ENCODE measurements at places on chromosomes 6 and 20. TPM values are rescaled to one million over a fixed set of nuclear protein-coding genes. Genes with fewer than 3 reads are reported as not detected.

Gene FOXA2
- 124 TPM for total RNA-seq

- no peak overlapping the region for H3K4me3 ChIP-seq
- H3K4me1 ChIP-seq, result peaks cover 5% of the 10 kb centered on the region
- no peaks in the 10 kb centered on the region for H3K27me3 ChIP-seq
- no peak overlapping the region for H3K27ac ChIP-seq
Measured at GRCh38 chr20:50625986-50626677, 65.2 kb downstream of the RIPOR3 start.

GRCh38 chr6:56714273-56714672 is 71.6 kb upstream of the DST start:
- peak overlapping the region; percentile 30 for H3K27ac ChIP-seq
- no peak for DNase-seq
- H3K27me3 ChIP-seq, result no peaks in the 10 kb centered on the region

DNA sequence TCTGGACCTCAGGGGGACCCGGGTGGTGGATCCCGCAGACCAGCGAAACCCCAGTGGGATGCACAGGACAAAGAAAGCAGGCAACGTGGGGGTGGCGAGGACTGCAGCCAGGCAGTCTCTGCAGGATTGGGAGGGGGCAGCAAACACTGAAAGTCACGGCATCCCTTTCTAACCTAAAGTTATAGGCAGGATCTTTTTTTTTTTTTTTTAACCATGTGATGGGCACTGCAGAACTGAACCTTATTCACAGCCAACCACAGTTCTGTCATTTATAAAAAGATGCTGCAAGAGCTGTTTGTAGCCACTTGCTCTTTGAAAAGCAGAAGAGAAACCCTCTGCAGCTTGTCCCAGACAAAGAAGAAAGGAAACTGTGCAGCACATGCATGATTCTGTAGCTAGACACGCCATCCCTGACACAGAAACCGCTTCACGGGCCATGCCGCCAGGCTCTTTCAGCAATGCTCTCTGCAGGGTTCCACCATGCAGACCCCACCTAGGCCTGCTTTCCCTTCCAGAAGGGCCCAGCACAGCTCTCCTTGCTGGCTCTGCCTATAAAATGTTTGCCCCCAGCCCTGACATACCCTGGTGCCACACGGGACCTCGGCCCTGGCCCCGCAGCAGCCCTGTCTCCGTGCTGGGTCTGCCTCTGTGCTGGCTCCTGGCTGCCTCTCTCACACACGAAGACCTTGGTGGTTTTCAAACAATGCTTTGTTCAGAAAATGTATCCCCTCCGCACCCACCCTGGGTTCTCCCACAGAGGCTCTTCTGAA is 70.8 kb downstream of the PYGB start:
- H3K4me3 ChIP-seq, result no peak overlapping the region
- H3K36me3 ChIP-seq, result peaks cover 9% of the 10 kb centered on the region
- no peak overlapping the region for H3K27ac ChIP-seq
- no peak for DNase-seq

All from progenitor cell of endocrine pancreas (in vitro differentiated cells).